Stimulated activated CD8-positive, alpha-beta memory T cell treated with anti-CD3 and anti-CD28 coated beads, Interleukin-15, amount 100 ng/mL, for 24 hours (primary cell): ENCODE measurements at places on chromosomes 2 and 18.

- DNase-seq = no peak
These were observed 105.0 kb downstream of the UGGT1 start for GRCh38 chr2:128196026-128196425.

DNA sequence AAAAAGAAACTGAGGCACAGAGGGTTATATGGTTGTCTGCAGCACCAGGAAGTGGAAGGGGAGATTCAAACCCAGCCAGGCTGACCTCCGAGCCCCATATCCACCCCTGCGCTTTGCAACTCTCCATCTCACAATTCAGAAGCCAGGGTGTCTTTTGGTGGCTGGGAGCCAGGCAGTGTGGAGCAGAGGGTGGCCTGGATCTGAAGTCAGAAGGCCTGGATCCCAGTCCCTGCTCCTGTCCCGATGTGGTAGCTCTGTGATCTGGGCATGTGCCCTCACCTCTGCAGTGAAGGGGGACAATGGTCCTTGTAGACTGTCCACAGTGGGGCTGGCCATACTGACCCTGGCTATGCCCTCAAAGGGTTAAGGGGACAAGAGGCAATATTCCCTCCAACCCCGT lies 57.0 kb downstream of the CIB4 start:
- DNase-seq = no peak

- DNase-seq = no peak
These were observed 1088.9 kb upstream of the PIK3C3 start for GRCh38 chr18:40866013-40866645.

DNA sequence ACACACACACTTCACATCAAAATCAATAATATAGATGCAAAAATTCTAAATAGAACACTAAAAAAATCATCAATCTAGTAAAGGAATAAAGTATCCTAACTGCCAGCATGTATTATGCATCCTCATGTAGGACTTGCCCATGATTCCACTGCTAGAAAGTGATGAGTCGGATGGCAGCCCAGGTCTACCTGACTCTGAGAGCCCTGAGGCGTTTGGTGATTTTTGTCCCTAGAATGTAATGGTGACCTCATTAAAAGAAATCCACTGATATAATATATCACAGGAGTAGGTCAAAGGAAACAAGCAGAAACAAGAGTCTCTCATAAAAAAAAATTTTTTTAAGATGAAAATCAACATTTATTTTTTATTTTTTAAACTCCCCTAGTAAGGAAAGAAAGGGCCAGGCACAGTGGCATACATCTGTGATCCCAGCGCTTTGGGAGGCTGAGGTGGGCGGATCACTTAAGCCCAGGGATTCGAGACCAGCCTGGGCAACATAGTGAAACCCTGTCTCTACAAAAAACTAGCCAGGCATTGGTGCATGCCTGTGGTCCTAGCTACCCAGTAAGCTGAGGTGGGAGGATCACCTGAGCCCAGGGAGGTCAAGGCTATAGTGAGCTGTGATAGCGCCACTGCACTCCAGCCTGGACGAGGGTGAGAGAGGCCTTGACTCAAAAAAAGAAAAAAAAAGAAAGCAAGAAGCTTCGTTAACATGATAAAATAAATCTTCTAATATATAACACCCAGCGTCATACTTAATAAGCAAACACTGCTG lies 24.4 kb upstream of the ACTG2 start:
- no peak for DNase-seq

DNA sequence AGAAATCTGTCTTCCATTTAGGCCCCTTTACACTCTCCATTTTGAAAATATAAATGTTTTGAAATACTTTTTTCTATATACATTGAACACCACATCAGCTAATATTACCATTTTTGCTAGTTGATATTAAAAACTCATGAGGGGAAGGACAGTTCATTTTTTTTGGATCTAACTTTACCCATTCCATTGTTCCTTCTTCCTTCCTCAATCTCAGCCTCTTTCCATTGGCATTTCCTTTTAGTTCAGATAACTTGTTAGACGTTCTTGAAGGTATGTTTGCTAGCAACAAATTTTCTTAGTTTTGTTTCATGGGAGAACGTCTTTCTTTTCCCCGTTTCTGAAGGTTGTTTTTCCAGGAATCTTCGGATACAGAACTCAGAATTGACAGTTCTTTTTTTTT lies 759.0 kb downstream of the SOCS6 start:
- no peak for DNase-seq

GRCh38 chr2:159515441-159515840 lies 100.9 kb downstream of the BAZ2B start:
- DNase-seq = no peak

GRCh38 chr18:78165525-78165924 lies 814.1 kb upstream of the SALL3 start:
- no peak for DNase-seq

DNA sequence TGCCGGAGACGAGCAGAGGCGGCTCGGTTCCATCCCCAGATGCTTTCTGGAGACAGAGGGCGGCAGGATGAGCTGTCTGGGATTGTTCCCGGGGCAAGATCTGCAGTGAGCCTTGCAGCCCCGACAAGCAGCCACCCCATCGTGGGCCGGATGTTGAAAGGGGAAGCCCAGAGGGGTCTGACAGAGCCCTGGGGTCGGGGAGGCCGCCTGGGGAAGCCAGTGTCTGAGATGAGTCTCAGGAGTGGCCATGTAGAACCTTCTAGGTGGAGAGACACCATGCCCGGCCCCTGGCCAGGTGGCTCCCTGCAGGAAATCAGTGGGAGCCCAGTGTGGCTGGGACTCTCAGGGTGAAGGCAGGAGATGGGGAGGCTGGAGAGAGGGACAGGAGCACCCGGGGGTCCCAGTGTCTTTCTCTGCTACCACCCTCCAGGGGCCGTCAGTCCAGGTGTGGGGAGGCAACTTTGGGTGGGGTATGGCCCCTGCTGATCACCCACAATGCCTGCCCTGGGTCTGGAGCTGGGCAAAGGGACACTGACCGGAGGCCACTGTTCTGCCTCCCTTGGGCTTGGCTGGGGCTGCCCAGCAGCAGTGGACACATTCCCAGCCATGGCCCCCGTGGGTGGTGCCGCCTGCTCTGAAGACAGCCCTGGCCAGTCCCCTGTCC lies 128.3 kb upstream of the HS6ST1 start:
- DNase-seq = no peak

DNA sequence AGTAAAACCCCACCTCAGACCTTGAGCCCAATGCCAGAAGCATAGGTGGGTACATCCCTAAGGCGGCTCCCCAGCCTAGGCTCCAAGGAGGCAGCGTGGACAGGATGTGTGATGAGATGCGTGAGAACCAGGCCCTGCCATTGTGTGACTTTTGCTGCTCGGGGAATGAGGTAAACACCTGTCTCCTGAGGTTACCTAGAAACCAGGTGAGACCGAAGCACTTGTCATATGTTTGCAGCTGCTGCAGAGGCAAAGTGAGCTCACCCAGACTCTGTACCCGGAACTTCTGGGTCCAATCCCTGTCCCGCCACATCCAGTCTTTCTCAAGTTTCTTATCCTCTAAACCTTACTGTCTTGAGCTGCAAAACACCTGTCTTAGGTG lies 3.4 kb downstream of the FBLN7 start:
- no peak for DNase-seq

DNA sequence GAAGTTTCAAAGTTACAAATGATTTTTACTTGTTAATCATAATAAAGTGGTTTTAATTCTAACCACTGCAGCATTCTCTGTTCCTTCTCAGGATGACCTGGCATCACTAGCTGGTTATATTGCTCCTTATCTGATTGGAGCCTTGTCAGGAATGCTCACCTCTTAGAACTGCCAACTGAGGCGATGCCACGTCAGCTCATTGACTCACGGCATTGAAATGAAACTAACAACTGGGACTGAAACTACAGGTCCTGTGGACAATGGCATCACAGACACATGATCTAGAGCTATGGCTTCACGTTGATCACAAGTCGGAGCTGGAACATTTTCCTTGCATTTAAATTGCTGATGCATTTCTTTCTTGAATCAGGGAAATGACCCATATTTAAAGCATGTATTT lies 54.9 kb upstream of the MAP2 start:
- DNase-seq = no peak

DNA sequence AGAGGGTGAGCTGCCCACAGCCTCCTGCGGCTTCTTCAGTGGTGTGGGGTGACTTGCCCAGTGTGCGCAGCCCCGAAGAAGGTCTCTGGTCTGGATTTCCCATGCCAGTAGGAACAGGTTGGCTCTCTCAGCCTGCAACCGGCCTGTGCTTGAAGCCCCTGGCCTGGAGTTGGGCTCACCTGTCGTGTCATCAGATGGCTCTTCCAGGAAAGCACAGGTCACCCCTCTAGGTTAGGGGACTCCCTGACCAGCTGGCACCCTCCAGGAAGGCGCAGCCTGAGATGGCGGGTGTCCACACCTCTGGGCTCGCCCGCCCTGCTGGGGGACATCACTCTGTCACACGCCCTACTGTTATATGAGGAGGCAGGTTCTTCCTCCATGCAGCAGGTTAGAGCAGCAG lies 179.8 kb downstream of the SEPTIN10 start:
- DNase-seq = no peak

DNA sequence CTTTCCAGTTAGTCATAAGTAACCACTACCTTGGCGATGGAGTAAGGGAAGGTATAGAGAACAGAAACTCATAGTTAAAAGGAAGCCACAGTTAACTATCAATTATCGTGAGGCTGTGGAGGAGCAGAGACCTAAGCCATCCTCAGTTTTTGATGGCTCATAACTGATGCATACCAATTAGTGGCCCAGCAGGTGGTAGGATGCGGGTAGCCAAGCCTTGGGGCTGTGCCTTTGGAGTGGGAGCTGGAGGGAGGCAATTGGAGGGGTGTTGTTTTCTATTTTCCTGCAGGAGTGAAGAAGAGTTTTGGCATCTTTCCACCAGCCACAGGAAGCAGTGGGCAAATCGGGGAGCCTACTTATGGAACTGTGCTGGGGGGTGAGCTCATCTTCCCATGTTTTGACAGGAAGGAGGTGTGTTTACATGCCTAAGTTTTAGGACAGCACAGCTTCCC lies 194.8 kb downstream of the TPGS2 start:
- no peak for DNase-seq

DNA sequence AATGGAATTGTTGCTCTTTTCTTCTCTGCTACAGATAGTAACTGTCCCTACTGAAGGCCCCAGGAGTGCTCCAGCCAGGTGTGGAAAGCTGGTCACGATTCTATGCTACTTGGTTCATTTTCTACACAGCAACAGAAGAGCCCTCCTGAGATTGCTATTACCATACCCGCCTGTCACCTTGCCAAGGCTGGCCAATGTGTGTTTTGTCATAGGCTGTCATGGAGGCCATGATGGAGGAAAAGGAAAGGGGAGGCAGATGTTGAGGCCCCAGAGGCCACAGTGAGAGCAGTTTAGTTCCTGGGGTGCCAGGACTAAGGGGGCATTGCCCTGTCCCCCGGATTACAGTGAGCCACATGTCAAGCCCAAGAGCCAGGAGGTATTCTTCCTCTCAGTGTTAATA lies 952 bp downstream of the ELMOD3 start:
- no peak for DNase-seq

- DNase-seq = peak; percentile 36
These were observed 34.1 kb upstream of the GNAL start for GRCh38 chr18:11654736-11655605.

DNA sequence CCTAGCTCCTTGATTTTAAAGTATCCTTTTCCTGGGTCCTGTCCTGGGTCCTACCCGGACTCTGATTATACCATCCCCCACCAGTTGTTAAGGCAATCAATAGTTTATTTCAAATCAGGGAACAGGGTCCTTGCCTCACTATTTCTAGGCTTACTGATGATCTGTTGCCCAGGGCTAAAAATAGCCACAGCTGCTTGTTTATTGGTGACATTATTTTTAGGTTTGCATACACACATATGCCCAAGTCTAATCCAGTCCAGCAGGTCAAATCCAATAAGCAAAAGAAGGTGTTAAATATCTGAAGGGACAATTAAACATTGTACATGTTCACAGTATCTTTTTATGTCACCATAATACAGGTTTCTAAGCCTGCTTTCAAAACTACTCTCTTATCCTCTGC lies 66.0 kb downstream of the RAB10 start:
- no peak for DNase-seq

DNA sequence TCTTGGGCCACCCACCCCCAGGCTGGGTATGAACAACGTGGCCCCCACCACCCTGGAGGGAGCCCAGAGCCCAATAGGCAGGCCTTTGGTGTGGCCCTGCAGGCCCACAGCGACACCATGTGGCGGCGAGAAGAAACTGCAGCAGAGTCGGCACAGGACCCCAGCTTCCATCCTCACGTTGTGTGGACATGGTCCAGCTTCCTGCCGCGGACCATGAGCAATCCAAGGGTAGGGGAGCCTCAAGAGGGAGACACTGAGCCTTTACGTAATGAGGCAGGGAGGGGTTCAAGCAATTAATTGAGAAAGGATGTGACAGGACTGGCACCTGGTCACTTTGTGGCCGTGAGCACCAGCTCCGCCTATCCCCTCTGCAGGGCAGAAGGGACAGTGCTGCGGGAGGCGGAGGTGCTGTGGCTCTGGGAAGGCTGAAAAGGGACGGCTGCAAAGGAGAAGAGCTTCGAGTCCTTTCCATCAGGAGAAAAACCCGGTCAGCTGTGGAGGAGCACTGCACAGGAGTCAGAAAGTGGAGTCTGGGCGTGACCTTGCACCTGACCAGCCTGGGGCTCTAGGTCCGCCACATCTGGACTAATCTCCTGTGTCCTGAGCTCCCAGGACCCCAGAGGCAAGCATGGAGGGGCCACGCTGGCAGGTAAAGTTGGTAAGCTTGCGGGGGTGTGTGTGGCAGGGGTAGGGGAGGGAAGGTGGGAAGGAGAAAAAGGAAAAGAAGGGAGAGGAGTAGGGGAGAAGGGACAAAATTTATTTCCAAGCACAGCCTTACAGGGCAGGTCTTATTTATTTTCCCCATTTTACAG lies 44.9 kb downstream of the TMEM37 start:
- DNase-seq = no peak

- DNase-seq = no peak
These were observed 23.4 kb upstream of the TMEM37 start for GRCh38 chr2:119408221-119408619.

- DNase-seq = no peak
These were observed 49.8 kb upstream of the IL1RL1 start for GRCh38 chr2:102261467-102262135.

- no peak for DNase-seq
These were observed 91.0 kb downstream of the LIMS1 start for GRCh38 chr2:108625186-108625827.

DNA sequence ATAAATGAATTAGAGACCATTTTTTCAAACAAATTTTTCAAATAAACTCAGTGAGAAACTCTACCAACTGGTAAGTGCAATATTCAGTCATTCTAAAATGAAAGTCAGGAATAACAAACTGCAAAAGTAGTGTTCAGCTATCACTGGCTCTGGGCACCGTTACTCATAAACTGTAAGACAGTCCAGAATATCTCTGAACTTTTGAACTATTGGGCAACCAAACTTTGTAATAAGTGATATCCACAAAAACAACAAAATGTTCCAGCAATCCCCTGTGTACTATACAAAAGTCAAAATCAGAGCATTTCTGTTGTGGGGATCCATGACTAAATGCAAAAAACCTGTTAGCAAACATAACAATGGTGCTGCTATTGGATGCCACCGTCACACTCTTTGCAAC lies 56.3 kb downstream of the SLC25A12 start:
- DNase-seq = no peak

DNA sequence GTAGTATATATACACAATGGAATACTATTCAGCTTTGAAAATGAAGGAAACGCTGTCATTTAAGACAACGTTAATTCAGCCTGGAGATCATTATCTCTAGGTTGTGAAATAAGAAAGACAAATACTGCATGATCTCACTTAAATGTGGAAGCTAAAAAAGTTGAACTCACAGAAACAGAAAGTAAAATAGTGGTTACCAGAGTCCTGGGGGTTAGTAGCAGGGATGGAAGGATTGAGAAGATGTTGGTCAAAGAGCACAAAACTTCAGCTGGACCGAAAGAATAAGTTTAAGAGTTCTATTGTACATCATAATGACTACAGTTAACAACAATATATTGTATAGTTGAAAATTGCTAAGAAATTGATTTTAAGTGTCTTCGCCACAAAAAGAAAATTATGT lies 670.3 kb downstream of the NR4A2 start:
- DNase-seq = no peak
